ENCODE measurements at places on chromosomes 11 and 22. TPM values are rescaled to one million over a fixed set of nuclear protein-coding genes. Genes with fewer than 3 reads are reported as not detected.

The TRIM48 gene
- not detected for total RNA-seq

The SLC17A6 gene
- total RNA-seq, result not detected

The BIK gene
- total RNA-seq, result not detected

The DESI1 gene
- total RNA-seq, result 20.8 TPM

The FAM180B gene
- total RNA-seq, result not detected

The FAM118B gene
- 14.6 TPM for total RNA-seq

The FOLR2 gene
- total RNA-seq, result not detected

The PANX2 gene
- 2.1 TPM for total RNA-seq

The UBQLNL gene
- total RNA-seq, result 0.23 TPM
